Stimulated activated CD8-positive, alpha-beta memory T cell treated with anti-CD3 and anti-CD28 coated beads, Interleukin-12 subunit alpha, Interleukin-12 subunit beta, amount 100 ng/mL, for 1 hour (primary cell): ENCODE measurements at places on chromosomes 6 and 20.
A peak's percentile ranks its signal among the peaks of the same experiment; 100 is the strongest.

- DNase-seq = peak; percentile 41
Measured at GRCh38 chr6:130132286-130132701, 90.5 kb downstream of the SAMD3 start.

DNA sequence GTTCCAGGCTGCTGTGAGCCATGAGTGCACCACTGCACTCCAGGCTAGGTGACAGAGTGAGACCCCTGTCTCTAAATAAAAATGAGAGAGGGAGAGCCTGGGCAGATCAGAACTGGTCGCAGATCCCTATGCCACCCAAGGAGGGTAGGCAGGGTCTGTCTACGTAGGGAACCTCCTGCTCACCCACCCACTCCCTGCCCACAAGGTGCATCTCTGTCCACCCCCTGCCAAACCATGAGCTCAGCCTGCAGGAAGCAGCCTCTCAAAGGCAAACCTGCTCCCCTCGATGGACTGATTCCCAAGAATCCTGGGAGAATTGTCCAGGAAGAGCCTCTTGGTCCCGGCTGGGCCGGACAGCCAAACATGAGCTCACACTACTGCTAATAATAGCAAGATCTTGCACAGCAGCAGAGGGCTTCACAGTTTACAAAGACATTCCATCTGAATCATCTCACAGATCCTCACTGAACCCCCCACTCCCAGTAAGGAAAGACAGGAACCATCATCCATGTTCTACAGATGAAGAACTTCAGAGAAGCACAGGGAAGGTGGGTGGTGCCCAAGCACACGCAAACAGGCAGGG is 27.8 kb upstream of the TLDC2 start:
- no peak for DNase-seq

GRCh38 chr6:31079656-31080261 is 32.6 kb downstream of the C6orf15 start:
- DNase-seq = peak; percentile 54

- no peak for DNase-seq
Measured at GRCh38 chr20:35563834-35564233, 22.0 kb downstream of the ERGIC3 start.

DNA sequence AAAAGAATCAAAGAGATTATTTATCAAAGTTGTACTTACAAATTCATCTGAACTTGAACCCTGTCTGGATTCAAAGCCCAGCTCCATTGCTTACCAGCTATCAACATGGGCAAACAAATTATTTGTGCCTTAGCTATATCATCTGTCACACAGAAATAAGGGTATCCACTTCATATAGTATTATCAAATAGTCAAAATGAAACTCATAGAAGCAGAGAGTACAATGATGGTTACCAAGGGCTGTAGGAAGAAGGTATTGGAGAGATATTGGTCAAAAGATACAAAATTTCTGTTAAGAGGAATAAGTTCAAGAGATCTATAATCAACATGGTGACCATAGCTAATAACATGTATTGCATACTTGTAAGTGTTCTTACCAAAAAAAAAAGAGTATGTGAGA is 87.8 kb upstream of the CCDC28A start:
- DNase-seq = no peak

- DNase-seq = no peak
Measured at GRCh38 chr6:163952005-163952404, 537.5 kb downstream of the QKI start.

- no peak for DNase-seq
Measured at GRCh38 chr20:58900397-58900796, 47.9 kb downstream of the GNAS start.

DNA sequence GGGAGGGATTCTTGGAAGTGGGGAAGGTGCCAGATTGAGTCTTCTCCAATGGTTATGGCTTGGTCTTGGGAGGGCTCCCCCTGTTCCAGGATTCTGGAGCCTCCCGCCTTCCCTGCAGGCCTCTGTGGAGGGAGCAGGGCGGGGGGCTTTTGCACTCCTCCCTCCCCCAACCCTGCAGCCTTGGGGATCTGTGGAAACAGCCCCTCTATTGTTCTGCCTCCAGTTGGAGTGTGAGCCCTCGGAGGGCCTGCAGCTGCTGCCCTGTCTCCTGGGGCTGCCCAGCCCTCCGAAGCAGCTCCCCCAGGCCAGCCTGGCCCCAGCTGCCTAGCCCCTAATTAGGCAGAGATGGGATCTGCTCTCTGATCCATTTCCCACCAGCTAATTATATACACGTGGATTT is 14.7 kb downstream of the FAM110A start:
- no peak for DNase-seq

GRCh38 chr6:15441215-15441868 is 195.5 kb downstream of the JARID2 start:
- DNase-seq = no peak

DNA sequence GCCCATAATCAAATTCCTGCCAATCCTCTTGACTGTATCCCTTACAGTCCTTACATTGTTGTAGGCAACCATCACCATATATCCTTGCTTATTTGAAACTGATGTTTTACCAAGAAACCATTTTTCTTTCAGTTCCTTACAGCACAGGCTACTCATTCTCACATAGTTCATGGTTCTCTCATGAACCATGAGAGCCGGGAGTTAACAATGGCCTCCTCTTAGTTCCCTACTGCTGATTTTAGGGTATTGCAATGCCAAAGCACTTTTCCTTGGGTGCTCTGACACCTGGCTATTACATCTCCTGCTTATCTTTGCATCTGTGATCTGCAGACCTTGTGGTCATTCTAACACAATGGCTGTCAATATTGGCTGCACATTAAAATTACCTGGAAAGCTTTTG is 133.4 kb downstream of the MYB start:
- DNase-seq = no peak

GRCh38 chr20:51134405-51134804 is 111.5 kb upstream of the KCNG1 start:
- no peak for DNase-seq

DNA sequence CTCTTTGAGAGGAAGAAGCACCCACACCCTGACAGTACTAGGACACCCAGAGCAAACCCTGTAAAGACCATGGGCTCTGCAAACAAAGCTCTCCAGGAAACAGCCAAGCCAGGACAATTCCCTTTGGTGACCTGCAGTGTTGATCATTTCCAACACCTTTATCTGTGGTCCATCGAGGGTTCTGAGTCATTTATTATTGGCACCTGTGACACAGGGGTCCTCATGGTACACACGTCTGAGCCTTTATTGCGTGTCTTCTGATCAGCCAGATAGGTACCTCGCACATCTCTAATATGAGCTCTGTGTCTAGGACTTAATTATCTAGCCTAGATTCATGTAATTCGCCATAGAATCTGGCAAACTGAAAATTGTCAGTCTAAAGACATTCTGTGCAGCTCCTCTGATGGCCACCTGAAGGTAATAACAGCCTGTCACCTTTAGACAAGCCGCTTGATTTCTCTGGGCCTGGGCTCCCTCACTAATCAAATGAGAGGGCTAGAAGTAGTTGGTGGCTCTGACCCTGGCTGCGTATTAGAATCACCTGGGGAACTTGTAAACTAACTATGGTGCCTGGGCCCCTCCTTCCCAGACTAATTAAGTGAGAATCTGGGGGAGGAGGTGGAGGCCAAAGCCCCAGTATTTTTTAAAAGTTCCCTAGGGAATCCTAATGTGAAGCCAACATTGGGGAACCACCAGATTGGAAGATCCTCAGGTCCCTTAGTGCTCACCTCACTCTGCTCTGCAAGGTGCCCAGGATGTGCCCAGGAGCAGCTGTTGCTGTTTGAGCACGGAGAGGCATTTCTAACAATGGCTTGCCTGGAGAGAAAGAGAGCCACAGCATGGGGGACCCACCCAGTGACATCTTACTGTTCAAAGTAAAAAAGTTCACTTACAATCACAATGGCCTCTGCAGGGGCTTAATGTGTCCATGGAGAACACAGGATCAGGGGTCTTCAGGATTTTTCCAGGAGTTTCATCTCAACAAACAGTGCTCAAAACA is 122.0 kb upstream of the ARID1B start:
- DNase-seq = no peak

DNA sequence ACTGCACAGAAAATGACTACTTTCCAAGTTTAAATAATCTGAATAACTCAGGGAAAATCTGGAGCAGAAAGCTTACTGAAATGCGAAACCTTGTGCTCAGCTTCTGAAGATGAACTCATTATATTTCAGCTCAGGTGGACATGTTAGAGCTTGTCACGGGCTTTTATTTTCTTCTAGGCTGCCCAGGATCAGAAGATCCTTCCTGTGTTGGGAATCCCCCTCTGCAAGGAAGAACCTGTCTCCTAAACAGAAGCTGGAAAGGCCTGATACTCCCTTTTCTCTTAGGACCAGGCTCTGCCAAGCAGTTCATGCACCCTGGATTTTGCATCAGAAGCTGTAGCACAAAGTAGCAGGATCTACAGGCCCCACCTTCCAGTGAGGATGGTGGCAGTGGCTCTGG is 5.1 kb upstream of the SLC2A12 start:
- DNase-seq = no peak

DNA sequence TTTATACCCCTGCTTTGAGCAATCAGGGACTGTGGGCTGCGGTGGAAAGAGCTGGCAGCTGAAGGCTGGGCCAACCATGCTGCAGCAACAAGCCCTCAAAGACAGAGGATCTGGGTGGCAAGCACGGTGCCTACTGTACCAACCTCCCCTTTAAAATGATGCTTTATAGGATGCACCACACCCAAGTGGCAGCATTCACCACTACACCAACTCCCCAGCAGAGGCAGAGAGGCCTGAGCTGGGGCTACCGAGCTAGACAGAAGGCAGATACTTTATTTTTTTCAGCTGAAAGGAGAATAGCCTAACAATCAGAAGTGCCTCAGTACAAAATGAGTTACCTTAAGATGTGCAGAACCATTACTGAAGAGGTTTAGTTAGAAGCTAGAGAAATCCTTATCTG is 31.4 kb downstream of the KIF16B start:
- no peak for DNase-seq

DNA sequence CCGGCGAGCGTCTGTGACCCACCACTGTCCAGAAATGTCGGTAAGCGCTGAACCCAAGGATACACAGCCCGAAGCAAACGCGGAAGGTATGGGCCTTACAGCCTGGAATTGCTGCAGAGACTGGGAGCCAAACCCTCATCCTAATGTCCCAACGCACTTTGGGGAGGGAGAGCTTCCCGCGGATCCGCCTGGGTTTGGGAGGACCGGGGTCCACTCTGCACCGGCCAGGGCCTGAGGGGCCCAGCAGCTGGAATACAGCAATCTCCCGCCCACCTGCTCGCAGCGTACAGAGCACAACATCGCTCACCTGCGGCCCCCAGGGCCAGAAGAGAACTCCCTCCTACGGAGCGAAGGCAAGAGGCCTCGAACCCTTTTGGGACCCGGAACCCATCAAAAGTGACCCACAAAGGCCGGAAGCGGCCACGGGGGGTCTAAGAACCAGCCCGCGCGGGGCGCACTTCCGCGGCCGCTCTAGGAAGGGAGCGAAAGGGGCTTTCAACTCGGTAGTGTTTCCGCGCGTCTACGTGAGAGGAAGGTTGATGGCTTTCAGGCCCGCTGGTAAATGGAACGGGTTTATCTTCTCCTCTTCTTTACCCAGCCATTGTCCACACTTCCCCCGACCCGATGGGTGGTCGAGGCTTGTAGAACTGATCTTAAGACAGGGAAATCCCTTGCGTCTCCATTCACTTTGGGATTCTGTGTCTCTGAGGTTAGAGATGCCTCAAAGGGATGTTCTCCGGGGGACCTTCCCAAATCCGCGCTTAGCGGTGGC is at the start of gene ZSCAN12:
TSS of gene ZSCAN12 (minus strand) at position 398 of the 772 bp plus-strand sequence. CDS start 1,342 bp downstream, outside the sequence.
- DNase-seq = peak; percentile 80

- no peak for DNase-seq
Measured at GRCh38 chr6:97440590-97441176, 157.7 kb upstream of the MMS22L start.

- no peak for DNase-seq
Measured at GRCh38 chr6:15026832-15027231, 219.0 kb upstream of the JARID2 start.

DNA sequence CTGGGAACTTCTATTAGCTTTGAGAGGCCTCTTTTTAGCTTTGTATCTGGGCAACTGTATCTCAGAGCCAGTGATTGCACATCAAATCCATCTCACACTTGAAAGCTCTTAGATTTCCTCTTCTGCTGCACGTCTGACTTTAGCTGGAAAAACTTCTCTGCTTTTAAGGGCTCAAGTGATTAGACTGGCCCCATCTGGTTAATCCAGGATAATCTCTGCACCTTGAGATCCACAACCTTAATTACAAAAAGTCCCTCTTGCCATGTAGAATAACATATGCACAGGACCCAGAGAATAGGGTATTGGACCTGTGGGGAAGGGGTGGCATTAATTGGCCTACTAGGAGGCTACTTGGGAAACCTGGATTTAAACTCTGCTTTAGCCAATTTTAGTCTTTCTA is 24.2 kb downstream of the KLHL31 start:
- DNase-seq = no peak

DNA sequence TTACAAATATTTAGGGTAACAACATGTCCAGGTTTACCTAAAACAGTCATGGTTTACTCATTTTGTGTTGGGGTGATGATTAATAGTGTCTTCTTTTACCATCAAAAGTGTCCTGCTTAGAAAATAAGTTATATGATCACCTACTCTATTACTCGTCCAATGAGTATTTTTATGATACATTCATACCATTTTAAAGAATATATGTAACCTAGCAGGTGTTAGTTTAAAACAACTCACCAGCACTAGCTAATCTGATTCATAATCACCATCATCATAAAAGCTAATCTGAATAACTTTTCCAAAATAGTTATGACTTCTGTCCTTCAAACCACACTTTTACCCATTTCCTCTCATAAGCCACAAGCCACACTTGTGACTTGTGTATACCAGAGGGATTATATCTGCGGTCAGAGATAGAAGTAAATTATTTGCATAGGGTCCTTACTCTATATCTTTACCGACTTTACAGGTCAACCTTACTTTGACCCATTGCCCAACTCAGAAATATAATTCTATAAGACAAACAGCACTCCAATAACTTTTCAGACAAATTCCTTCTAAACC is 33.3 kb upstream of the NRN1 start:
- no peak for DNase-seq

DNA sequence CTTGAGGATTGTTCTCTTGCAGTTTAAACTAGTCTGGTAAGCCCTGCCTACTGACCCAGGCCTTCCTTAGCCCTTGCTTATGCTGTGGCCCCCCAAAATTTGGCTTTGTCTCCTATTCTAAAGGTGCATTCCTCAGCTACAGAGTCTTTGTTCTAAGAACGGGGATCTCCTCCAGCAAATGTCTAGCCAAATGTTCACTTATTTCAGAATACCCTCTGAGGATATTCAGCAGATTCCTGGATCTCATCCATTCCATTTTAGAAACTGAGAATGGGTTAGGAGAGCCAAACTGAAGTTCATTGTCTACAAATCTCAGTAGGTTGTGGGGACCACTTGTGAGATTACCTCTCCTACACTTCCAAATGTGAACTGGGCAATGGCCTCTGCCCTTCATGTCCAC is 164.2 kb upstream of the ARG1 start:
- no peak for DNase-seq

GRCh38 chr20:62252342-62252966 is 14.1 kb downstream of the OSBPL2 start:
- DNase-seq = no peak

DNA sequence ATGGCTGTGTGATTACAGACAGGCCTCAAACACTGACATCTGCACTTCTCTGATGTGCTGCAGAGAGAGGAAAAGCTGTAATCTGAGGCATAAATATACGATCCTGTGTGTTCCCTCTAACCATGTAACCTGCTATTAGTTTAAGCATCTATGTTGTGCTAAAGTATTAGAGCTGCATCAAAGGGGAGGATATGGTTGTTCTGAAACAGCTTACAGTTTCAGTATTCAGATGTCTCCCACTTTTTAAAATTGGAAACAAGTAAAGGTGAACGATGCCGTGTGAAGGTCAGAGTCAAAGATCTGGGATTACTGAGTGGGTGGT is 7.6 kb downstream of the PLEKHG1 start:
- DNase-seq = no peak

- DNase-seq = no peak
Measured at GRCh38 chr6:47473791-47474346, 3.7 kb upstream of the CD2AP start.
